Activated naive CD4-positive, alpha-beta T cell treated with Interleukin-2 at 50 U/mL for 16 hours (primary cell): ENCODE measurements at places on chromosomes 11 and 22.

- no peak for DNase-seq
These were observed 39.2 kb downstream of the HEPHL1 start for GRCh38 chr11:94060401-94060800.

DNA sequence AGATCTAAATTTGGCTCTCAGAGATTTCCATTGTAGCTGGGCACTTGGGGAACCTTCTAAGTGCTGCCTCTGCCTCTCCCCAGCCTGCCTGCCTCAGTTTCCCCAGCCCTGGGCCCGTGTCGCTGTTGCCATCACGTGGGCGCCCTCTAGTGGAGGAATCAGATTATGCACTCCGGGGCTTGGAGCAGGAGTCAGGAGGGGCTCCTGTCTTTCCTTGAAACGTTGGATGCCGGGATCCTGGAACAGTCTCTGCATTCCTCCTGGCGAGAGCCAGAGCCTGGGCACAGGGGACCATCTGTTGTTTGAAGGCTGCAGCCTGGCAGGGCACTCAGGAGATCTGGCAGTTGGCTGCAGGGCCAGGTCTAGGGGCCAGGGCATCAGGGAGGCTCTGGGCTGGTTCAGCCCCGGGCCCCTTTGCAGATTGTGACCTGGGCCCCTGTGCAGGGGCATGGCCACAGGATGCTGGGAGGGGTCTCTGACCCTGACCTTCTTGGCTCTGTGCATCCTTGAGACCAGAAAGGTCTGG, 71.6 kb downstream of the LRP5 start:
- peak; percentile 64 for DNase-seq

GRCh38 chr22:20805972-20806471, 32.1 kb downstream of the SERPIND1 start:
- no peak for DNase-seq

DNA sequence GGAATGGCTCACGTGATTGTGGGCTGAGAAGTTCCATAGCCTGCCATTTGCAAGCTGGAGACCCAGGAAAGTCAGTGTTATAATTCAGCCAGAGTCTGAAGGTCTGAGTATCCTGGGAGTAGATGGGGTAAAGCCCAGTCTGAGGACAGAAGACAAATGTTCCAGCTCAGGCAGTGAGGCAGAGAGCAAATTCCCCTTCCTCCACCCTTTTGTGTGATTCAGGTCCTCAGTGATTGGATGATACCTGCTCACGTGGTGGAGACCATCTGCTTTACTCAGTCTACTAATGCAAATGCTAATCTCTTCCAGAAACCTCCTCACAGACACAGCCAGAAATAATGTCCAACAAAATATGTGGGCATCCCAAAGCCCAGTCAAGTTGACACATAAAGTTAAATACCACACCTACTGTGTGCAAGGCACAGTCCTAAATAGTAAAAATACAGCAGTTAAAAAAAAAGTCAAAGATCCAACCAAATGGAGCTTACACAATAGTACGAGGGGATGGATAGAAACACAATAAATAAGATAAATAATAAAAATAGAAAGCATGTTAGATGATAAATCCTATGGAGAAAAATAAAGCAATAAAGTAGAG, 13.2 kb upstream of the APOL6 start:
- DNase-seq, result no peak

GRCh38 chr11:78256962-78257361, 68.2 kb downstream of the USP35 start:
- DNase-seq, result no peak

DNA sequence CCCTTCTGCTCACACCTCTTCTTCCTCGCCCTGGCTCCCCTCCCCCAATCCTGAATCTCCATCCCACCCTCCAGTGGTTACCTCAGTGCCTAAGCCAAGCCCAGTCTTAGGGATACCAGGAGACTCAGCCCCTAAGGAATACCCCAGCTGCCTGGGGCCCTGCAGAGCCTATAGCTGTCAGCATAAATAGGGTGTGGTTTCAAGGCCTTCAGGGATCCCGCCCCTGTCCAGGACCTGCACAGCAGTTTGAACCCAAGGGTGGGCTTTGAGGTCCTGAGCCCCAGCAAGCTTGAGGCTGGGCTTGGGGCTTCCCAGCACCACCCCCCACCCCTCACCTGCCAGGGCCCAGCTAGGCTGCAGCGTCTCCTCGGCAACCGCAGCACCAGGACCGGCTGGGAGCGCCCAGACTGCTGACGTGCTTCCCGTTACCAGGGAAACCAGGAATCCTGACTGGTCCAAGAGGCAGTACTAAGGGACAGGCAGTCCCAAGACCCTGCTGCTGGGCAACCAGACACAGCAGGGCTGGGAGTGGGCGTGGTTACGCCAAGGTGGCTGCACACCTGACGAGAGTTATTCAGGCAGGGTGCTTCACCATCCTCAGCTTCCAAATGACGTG, 13.7 kb downstream of the APBB1 start:
- DNase-seq, result no peak

DNA sequence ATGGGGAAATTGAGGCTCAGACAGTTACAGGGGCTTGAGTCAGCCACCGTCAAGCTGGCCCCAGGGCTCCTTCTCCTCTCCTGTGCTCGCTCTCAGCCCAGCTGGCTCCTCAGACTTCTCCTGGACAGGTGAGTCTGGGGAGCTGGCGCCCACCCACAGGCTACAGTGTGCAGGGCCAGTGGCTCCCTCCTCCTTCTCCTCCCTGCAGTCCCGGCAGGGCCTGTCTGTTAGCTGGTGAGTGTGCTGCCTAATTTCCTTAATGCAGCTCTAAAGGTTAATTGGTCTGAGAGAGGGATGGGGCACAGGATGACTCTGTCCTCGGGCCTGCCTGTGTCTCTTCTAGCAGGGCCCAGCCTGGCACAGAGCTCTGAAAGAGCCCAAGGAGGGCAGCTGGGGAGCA, 31.7 kb downstream of the LMO1 start:
- DNase-seq, result no peak

DNA sequence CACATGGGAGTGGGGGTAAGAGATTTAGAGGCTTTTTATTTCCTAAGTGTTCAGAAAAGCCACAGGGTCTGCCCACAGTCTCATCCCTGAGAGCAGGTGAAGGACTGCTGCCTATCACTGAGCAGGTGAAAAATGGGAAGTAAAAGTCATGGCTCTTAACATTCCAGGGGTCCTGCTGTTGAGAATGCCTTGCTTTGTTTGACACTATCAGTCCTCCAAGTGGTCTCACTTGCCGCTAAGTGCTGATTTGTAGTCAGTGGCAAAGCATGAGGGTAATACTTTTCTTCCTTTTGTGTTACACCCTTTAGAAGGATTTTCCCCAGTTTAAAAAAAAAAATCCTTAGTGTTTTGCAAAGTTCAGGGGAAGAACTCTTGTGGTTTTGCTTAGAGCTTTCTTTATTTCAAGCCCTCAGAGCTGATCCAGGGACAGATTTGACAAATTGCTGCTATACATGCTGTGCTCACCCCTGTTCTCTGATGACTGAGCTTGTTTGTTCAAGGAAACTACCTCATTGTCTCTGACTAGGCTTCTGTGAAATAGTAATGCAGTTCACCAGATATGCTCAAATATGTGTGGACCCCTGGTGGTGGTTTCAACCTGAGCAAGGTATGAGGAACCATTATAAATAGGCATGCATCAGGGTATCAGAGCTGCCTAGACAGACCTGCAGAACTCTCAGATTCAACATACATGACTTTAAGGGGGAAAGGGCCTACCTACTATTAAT, 141.0 kb downstream of the ARHGAP42 start:
- no peak for DNase-seq

GRCh38 chr11:126545057-126545555, 189.6 kb downstream of the ST3GAL4 start:
- no peak for DNase-seq

DNA sequence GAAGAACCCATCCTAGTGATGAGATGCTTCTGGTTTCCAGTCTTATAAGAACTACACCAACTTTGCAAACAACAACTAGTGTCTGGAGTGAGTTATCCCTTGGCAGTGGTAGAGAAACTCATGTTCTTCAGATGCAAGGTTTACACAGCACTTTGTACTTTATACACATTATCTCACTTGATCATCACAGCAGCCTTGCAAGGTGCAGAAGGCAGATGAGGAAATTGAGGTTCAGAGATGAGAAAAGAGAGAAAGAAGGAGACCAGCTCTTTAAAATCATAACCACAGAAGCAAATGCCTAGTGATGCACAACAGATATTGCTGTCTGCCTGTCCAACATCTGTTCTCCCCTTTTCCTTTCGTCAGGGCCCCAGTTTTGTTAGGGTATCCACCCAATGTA, 16.7 kb upstream of the CD44 start:
- DNase-seq, result no peak

DNA sequence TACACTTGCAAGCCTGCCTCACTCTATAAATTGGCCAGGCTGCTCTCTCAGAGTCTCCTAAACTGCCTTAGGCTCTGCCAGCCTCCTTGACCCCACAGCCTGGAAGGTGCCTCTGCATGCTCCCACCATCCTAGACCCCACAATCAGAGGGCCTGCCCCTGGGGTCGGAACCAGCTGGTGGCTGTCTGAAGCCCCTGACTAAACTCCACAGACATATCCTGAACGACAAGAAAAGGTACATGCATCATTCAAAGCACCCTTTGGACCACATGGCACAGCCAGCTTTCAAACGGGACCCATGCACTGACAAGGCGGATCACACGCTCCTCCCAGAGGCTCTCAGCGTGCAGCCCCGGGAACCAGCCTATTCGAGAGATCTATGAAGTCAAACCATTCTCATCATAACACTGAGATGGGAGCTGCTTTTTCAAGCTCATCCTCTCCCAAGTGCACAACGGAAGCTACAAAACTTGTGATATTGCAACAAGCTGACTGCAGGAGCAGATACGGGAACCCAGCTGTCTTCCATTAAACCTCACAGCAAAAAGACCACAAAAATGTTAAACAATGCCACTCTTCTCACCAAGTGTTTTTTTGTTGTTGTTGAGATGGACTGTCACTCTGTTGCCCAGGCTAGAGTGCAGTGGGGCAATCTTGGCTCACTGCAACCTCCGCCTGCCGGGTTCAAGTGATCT, 8.1 kb downstream of the SHANK2 start:
- no peak for DNase-seq

GRCh38 chr11:6545917-6546605, 49.0 kb downstream of the DNHD1 start:
- no peak for DNase-seq

- DNase-seq, result no peak
These were observed 31.8 kb downstream of the YPEL1 start for GRCh38 chr22:21703684-21704316.

DNA sequence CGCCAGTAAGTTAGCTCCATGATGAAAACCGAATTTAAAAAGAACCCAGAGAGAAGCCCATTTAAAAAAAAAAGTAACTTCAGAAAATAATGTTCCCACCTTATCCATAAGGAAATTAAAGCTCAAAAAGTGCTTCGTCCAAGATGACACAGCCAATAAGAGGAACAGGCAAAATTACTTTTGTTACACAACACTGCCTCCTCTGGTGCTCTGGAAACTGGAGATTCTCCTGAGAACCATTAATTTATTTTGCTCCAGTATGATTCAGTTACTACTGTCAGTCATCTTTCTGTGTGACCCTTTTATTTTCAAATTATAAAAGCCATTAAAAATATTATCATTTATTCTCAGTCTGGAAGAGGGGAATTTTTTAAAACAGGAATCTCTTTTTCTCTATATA, 2.0 kb downstream of the IFT27 start:
- no peak for DNase-seq

- DNase-seq, result no peak
These were observed 15.0 kb downstream of the AASDHPPT start for GRCh38 chr11:106092446-106092845.
